ENCODE measurements at places on chromosomes 1 and 21.

- DNase-seq: no peak
Measured at GRCh38 chr1:89815611-89816010, 5.2 kb upstream of the LRRC8D start.

DNA sequence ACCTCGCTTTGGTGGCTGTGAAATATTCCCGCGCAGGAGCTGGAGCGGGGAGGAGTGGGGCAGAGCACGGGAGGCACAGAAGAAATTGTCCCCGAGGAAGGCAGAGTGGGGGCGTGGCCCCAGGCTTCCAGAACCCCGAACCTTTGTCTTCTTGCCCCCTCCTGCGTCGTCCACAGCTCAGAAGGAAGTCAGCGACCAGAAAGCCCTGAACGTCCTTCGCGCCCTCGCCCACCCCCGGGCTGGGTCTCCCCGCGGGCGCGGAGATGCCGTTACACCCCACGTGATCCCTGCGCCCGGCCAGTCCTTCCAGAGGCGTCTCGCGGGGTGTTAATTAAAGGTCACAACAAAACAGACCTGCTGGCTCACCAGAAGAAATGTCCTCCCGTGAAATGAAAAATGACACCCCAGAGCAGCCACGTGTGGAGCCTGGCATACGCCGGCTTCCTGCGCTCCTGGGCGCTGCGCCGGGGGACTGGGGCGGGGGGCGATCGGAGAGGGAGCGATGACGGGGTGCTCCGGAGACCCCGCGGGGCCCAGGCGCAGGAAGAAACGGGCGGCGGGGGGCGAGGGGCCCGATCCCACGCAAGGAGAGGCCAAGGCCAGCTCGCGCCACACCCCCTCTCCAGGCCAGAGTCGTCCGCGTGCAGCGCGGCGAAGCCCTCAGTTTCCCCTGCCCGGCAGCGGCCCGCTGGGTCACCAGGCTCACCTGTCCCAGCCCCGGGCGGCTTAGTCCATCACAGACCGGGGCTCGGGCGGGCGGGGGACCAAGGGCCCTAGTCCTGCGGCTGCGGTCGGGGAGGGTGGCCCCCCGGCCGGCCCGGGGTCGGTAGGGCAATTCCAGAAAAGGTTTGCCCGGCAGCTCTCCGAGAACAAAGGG is 995 bp upstream of the KIF26B start:
- DNase-seq: peak; percentile 29

DNA sequence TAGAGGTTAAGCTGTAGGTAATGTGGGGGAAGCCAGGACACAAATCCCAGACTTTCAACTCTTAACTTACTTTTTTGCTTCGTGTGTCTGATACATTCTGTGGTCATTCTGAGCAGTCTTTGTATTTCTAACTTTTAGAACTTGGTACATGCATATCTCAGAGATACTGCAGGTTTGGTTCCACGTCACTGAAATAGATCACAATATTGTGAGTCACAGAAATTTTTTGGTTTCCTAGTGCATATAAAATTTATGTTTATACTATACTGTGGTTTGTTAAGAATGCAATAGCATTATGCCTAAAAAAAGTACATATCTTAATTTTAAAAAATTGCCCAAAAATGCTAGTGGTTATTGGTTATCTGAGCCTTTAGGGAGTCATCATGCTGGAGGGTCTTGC is 3.2 kb downstream of the URB2 start:
- no peak for DNase-seq

DNA sequence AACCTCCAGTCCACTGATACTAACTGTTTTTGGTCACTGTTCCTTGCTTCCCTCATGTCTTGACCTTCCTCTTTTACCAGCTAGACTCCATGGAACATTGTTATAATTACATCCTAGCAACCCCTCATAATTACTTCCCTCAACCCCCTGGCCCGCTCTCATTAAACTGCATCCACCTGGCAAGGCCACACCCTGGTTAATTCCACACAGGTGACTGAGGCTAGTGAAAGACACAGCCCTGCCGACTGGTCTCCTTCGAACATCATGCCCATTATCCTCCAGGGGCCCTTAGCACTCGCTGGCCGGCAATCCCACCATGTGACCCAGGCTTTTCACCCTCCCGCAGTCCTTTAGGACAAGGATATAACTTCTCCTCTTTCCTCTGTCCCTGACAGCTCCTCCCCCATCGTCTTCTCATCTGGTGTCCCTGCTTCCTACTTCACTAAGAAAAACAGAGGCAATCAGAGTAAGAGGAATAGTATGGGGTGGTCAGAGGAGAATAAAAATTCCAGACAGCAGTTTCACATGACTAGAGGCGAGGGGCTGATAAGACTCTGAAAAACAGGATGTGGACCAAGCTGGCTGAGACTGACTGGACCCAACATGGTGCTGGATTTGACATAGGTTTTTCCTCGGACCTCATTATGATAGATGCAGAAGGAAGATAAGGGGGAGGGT is 8.8 kb upstream of the TENT5B start:
- DNase-seq: no peak

DNA sequence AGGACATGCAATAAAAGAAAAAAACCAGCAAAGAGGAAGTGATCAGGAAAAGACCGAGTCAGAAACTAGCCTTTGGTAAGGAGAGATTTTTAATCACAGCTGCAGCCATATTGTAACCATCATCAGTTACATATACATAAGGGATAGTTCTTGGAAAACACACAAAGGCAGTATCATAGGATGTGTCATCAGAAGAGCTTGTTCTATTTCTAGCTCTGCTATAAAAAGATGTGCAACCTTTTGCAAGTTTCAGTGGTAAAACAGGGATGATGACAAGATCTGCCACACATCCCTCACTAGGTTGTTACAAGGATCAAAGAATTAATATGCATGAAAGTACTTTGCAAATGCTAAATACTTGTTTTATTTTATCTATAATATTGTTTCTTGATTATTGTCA is 342.0 kb downstream of the VAV3 start:
- DNase-seq: no peak

- DNase-seq: no peak
Measured at GRCh38 chr1:166937329-166937728, 38.0 kb downstream of the ILDR2 start.

- no peak for DNase-seq
Measured at GRCh38 chr1:177441281-177441680, 270.5 kb downstream of the BRINP2 start.

DNA sequence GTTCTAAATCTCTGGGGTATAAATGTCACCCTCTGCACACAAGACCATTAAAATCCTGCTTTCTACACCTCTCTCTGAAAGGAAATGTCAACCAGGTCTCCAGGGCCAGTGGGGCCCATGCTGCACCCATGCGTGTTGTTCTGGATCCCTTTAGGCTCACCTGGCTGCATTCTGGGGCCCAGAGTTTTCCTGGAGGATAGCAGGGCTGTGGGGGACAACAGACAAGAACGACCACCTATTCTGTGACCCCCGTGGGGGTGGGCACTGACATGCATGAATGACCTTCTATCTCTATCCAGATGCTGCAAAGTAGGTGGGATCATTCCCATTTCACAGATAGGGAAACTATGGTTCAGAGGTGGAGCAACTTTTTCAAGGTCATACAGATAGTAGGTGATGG is 41.6 kb downstream of the TNNT2 start:
- DNase-seq: no peak

GRCh38 chr1:210688512-210689234 is 360.0 kb downstream of the HHAT start:
- no peak for DNase-seq

GRCh38 chr1:91507328-91507727 is 6.7 kb downstream of the CDC7 start:
- no peak for DNase-seq

DNA sequence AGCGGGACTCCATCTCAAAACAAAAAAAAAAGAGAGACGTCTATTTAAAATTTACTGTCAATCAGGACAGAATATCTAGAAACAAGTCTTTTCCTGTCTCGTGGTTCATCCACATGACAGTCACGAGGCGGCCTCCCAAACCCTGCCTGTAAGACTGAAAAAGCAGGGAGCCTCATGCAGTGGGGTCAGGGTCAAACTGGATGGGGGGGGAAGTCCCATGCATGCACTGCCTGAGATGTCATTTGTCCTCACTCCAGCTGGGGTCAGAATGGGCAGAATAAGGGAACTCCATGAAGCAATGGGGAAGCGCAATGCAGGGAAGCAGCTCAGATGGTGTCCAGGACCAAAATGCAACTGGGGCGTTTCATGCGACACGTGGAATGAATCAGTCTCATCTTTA is 85.5 kb downstream of the PIK3CD start:
- DNase-seq: no peak

DNA sequence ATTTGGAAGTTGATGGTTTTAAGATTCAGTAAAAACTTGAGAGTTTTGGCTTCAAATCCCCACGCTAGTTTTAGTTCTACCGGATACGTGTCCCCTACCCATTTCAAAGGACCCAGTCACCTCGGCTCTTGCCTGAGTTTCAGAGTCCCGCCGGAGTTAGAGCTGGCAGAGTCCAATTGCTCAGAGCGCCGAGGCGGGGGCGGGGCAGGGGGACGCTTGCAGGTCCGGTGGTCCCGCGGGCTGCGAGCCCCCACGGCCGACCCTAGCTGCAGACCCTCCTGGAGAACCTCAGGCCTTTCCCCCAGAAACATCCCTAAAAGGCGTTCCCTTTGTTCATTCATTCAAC is 765 bp upstream of the VPS45 start:
- peak; percentile 54 for DNase-seq

- no peak for DNase-seq
Measured at GRCh38 chr1:25131794-25132193, 100.5 kb downstream of the SYF2 start.

- DNase-seq: no peak
Measured at GRCh38 chr1:155513300-155513916, 49.2 kb downstream of the ASH1L start.

GRCh38 chr1:45615885-45616284 is 8.0 kb downstream of the CCDC17 start:
- DNase-seq: no peak

DNA sequence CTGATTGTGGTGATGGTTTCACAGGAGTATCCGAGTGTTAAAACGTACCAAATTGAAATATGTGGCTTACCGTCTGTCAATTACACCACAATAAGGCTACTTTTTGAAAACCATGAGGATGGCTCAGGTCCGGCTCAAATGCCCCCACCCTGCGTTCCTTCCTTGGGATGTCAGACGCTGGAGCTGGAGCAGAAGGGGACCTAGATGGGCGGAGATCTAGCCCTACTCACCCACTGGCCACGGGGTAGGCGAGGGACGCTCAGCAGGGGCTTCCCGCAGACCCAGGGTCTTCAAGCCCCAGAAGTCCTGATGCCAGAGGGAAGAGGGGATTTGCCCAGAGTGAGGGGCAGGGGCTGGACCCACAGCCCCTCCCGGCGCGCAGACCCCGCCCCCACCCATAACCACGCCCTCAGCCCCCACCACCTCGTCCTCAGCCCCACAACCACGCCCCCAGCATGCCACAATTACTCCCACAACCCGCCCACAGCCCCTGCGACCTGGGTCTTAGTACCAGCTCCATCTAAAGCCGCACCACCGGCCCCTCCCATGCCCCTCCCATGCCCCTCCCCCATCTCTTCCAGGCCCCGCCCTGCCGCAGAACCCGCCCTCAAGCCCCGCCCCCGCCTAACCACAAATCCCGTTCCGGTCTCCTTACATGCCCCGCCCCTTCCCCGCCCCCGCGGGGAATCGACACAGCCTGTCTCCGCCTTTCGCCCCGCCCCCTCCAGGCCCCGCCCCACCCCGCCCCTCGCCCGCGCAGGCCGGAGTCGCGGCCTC is at the start of gene LRRC3:
Gene LRRC3 (plus strand): TSS at position 764 of the 777 bp plus-strand sequence. CDS start 1,135 bp downstream, outside the sequence.
- DNase-seq: peak; percentile 81

DNA sequence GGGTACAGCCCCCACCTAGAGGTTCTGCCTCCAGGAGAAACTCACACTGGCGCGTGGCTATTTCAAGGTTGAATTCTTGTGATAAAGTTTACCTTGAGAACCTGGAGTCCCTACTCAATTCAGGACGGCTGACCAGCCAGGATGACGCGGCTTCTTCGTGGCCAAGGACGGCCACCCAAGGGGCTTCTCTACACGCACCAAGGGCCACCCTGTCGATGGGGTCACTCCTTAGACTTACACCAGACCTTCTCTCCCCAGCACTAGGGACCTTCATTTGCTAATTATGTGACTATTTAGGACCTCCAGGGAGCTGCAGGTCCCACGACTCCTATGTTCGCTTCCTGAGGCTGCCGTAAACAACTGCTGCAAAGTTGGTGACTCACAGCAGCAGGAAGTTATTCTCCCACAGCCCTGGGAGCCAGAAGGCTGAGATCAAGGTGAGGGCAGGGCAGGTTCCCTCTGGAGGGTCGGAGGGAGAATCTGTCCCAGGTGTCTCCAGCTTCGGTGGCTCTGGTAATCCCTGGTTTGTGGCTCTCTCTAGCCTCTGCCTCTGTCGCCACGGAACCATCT is 135.9 kb downstream of the NPHP4 start:
- no peak for DNase-seq

DNA sequence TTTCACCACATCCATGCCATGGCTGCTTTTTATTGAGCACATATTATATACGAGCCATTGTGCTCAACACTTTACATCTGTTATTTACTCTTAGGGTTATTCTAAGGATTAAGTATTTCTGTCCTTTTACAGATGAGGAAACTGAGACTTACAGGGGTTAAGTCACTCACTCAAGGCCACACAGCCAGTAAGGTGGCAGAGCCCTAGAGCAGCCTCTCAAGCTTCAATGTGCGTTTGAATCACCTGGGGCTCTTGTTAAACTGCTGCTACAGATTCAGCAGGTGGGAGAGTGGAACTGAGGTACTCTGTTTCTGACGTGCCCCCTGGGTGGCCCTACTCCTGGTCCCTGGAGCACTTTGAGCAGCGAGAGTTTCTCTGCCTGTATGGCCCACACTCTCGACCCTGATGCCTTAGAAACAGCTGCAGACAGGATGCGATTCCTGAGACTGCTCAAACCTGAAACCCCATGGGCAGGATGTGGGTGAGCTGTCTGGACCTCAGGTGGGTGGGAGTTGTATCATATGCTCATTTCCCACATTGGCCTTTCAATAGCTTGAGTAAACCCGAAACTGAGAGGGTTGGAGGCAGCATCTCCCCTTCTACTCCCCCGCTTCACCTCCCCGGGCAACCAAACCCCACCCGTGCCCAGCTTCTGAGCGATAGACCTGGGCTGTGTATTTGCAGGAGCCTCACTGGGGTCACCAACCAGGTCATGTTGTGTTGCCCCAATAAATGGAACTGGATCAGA is 59.3 kb downstream of the MAN1C1 start:
- DNase-seq: no peak

Data from neural crest cell (in vitro differentiated cells).